Activated CD4-positive, CD25-positive, alpha-beta regulatory T cell (primary cell): ENCODE measurements at places on chromosomes 7 and 10.
A peak's percentile ranks its signal among the peaks of the same experiment; 100 is the strongest.

DNA sequence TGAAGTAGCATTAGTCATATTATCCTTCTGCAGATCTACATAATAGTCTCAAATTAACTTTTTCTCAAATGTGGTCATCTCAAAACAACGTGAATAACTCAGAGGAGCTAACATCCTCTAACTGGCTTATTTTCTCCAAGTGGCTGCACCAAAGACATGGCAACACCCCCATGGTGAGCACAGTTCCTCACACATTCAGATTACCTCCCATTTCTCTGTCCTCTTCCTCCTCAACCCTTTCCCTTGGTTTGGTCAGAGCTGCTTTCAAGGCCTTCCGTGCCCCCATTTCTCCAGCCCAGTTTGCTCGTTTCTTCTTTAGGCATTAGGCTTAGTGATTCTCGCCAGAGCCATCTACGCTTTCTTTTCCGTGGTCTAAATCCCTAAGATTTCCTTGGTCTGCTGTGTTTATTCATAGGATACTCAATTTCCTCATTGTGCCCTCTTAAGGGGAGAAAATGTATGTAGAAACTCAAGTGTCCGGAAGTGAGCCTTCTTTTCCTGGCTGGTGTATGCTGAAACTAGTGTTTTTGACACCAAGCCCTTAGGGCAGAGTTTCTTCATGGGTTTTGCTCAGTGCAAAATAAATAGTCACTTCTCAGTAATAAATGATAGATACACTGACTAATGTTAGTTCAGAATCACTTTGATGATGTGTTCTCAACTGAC, 2.6 kb downstream of the MET start:
- no peak for DNase-seq

- peak; percentile 55 for DNase-seq
These were observed 178.2 kb downstream of the DIP2C start for GRCh38 chr10:511101-511848.

DNA sequence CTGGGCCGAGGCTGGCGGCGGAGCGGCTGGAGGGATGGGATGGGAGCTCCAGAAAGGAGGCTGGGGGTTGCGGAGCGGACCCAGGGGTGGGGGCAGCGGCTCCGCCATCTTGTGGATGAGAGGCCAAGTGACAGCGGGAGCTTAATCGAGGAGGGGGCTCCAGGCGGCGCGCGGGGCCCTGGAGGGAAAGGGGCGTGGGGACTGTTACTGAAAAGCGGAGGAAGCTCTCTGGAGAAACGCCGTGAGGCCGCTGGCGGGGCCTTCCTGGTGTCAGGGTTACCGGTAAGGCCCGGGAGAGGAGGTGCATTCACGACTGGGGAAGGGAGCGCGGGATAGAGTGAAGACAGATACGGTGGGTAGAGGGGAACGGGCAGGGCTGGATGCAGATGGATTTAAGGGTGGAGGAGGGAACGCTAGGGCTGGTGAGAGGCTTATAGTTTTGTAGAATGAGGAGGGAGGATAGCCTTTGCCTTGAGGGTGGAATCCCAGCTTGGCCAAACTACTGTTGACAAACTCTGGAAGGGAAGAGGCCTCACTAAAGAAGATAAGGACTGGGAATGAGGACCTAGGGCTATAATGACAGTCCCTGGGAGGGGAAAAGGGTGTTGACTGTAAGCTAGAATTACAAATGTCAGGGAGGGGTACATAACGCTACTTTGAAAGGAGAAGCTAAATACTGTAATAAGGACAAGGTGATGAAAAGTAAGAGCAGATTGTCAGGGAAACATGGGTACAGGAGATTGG, 535 bp downstream of the BTRC start:
- DNase-seq = peak; percentile 18

- DNase-seq = no peak
These were observed 11.2 kb downstream of the WDFY4 start for GRCh38 chr10:48695636-48696534.
